ENCODE measurements at places on chromosomes 5 and 9. TPM values are rescaled to one million over a fixed set of nuclear protein-coding genes. Genes with fewer than 3 reads are reported as not detected.

- H3K27ac ChIP-seq = no peak overlapping the region
- H3K27me3 ChIP-seq = no peaks in the 10 kb centered on the region
- DNase-seq = no peak
- no peaks in the 10 kb centered on the region for H3K36me3 ChIP-seq
- H3K4me1 ChIP-seq = no peaks in the 10 kb centered on the region
Measured at GRCh38 chr5:173715607-173716006, 99.2 kb upstream of the BOD1 start.

CCIN gene
- total RNA-seq = not detected

SEMA5A gene
- total RNA-seq = 0.48 TPM

C9orf50 gene
- not detected for total RNA-seq

DNA sequence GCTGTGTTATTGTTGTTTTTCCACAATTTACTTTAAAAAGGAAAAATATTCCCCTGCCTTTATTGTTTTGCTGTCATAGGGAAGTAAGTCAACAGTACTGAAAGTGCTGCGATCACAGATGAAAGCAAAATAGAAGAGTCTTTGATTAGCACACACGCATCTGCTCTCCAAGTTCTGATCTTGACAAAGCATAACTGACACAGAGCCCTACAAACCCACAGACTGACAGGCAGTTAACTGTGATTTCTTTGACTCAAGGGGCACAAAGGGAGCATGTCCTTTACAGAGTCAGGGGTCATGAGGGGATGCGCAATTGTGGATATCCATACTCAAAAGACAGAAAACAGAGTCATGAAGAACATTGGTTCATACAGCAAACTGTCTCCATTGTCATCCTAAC, 123.7 kb downstream of the SNCAIP start:
- H3K4me3 ChIP-seq = no peak overlapping the region
- no peaks in the 10 kb centered on the region for H3K27me3 ChIP-seq
- H3K4me1 ChIP-seq = no peaks in the 10 kb centered on the region
- DNase-seq = no peak
- H3K36me3 ChIP-seq = no peaks in the 10 kb centered on the region

DNA sequence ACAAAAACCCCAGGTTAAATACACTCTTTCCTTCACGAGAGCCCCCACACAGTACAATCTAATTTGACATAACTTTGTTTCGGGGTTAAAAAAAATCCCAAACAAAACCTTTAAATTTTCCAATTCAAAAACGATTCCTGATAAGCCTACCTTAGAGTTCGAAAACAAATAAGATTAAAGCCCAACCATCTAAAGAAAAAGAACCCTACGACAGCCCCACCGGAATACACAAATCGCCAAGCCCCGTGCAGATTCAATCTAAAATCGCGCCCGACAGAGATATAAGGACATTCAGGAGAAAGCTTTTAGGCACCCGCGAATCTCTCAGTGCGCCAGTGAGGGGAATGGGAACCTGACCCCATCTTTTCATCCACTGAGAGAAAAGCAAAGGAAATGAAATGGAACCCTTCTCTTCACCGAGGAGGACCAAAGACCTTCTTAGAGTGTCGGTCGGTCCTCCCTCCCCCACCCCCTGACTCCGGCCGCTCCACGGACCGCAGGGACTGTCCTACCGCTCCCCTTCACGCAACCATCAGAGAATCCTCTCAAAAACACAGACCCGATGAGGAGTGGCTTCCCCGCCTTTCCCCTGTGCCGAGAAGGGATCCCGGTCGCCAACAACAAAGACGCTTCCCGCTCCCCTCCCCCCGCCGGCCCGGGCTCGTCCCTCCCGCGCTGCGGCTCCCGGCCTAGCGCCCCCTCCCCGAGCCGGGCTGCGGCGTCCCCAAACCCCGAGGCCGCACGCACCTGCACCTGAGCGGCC, 925 bp downstream of the ABHD17B start:
- H3K4me1 ChIP-seq = peaks cover 48% of the 10 kb centered on the region
- H3K4me3 ChIP-seq = peak overlapping the region; percentile 97
- H3K27me3 ChIP-seq = no peaks in the 10 kb centered on the region
- DNase-seq = peak; percentile 56
- peaks cover 6% of the 10 kb centered on the region for H3K36me3 ChIP-seq

- no peaks in the 10 kb centered on the region for H3K27me3 ChIP-seq
- H3K27ac ChIP-seq = peak overlapping the region; percentile 87
- peaks cover 72% of the 10 kb centered on the region for H3K4me1 ChIP-seq
- peaks cover 25% of the 10 kb centered on the region for H3K36me3 ChIP-seq
- no peak overlapping the region for H3K4me3 ChIP-seq
- no peak for DNase-seq
Measured at GRCh38 chr5:180799194-180799593, 3.4 kb downstream of the MGAT1 start.

GRCh38 chr5:42854795-42855194, 43.1 kb upstream of the SELENOP start:
- H3K27me3 ChIP-seq = peaks cover 3% of the 10 kb centered on the region
- H3K36me3 ChIP-seq = no peaks in the 10 kb centered on the region
- H3K4me3 ChIP-seq = no peak overlapping the region
- H3K4me1 ChIP-seq = no peaks in the 10 kb centered on the region

- H3K4me3 ChIP-seq = peak overlapping the region; percentile 23
- H3K27me3 ChIP-seq = no peaks in the 10 kb centered on the region
- peaks cover 20% of the 10 kb centered on the region for H3K4me1 ChIP-seq
- H3K27ac ChIP-seq = peak overlapping the region; percentile 56
- DNase-seq = peak; percentile 73
Measured at GRCh38 chr5:56490971-56491468, 257.9 kb upstream of the ANKRD55 start.
